ENCODE measurements at places on chromosomes 1 and 21.

GRCh38 chr1:16253332-16253922, 16.4 kb upstream of the CPLANE2 start:
- DNase-seq, result no peak

- DNase-seq, result no peak
Observed at GRCh38 chr1:162578936-162579335, 17.4 kb downstream of the UAP1 start.

- no peak for DNase-seq
Observed at GRCh38 chr1:48049823-48050535, 52.8 kb upstream of the TRABD2B start.

GRCh38 chr1:213742992-213743391, 244.8 kb upstream of the PROX1 start:
- DNase-seq, result no peak

DNA sequence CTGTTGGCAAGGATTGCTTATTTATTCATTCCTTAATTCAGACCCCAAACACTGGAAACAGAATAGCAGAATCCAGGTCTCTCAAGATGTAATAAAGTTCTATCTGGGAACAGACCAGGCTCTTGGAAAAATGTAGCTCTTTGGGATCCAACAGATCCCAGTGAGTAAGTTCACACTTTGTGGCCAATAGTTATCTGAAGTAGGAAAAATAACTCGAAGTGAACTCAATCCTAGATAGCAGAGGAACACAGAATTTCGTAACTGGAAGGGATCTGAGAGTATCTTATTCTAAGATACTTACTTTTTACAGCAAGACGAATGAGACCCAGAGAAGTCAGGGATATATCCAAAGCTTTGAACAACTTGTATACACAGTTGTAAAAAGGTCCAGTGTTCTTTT, 150.7 kb upstream of the CD34 start:
- no peak for DNase-seq

- no peak for DNase-seq
Observed at GRCh38 chr1:174966008-174966572, 33.7 kb upstream of the CACYBP start.

DNA sequence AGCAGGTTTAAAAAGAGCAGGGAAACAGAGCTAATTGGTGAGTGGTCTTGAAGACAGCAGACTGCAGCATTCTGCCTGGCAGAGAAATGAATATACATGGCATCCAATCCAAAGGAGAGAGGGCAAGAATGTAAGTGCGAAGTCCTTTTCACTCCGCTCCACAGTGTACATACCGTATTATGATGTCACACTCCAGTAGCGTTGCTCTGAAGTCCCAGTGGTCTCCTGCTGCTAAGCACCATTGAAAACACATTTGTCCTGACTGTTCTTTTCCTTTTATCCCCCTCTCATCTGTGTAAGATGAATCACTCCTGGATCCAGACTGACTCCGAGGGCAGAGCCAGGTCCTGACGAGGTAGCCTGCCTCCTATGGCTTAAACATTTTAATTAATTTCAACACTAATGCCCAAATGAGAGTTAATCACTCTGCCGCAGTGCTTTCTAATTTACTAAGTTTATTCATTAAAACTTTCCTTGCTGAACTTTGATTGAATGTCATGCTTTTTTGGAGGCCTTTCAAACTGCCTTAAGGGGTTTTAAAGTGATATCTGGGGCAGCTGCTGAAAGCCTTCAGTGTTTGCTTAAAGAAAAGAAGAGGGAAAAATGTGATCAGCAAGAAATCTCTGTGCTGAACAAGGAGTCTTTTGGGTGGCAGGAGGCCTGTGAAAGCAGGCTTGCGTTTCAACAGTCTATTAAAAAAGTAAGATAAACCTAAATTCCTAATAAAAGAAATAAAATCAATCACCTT, 227.2 kb downstream of the ATG4C start:
- DNase-seq, result no peak

- DNase-seq, result no peak
Observed at GRCh38 chr1:197399755-197400521, 131.9 kb downstream of the CRB1 start.

- no peak for DNase-seq
Observed at GRCh38 chr1:16076865-16077238, 3.4 kb upstream of the FAM131C start.

- DNase-seq, result no peak
Observed at GRCh38 chr1:168875831-168876230, 146.8 kb upstream of the DPT start.

- DNase-seq, result no peak
Observed at GRCh38 chr1:168097921-168098528, 38.7 kb downstream of the GPR161 start.

DNA sequence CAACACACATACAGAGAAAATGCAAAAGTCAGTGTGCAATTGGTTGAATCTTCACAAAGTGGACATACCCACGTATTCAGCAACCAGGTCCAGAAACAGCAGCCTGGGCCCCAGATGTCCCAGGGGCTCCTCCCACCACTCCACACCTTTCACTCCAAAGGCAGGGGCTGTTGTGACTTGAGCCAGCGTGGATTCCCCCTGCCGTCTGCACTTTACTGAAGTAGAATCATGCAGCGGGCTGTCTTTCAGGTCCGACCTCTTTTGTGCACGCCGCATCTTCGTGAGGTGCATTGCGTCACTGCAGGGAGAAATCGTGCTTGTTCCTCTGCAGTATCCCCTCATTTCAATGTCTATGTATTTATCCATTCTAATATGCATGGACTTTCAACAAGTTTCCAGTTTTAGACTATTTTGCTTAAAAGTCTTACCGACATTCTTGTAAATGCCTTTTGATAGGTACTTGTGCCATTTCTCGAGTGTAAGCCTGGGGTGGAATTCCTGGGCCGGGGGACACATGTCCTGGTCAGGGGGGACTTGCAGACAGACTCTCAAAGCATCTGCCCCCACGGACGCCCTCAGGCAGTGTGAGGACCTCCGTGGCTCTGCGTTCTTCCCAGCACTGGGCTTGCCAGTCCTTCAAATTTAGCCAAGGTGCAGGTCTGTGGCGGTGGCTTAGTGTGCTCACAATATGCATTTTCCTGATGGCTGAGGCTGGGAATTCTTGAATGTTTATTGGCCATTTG, 29.3 kb upstream of the ACTRT2 start:
- no peak for DNase-seq

DNA sequence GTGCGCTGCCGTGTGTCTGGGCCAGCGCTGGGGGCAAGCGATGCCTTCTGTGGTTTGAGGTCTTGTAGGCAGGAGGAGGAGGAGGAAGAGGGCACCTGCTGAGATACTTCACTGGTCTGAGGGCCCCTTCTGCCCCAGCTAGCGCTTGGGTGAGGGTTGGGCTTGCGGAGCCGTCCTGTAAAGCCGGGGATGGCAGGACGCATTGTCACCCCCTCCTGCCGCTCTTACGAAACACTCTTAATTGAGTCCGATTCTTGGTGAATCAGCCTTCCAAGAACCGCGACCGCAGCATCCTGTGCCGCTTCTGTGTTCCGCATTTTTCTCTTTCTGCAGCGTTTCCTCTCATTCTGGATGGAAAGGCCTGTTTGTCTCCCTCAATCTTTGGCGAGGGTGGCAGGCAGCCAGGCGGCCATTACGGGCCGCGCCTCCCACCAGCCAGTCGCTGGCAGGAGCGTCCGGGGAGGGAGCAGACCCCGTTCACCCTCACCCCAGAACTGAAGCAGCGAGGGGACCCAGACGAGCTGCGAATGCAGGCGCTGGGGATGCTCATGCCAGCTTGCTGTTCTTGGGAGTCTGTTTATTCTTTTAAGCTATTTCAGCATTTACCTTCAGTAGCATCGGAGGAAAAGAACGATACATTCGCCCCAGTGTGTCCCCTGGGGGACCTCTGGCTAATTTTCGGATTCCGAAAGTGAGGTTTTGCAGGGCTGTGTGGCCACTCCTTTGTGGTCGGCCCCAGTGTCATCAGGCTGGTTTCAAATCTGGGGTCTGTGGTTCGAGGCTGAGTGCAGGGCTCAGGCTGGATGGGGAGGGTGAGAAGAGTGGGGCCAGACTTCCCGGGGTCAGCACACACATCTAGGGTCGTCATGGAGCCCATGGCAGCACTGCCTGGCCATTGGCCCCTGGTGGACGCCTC, 62.7 kb downstream of the SKI start:
- DNase-seq, result no peak

GRCh38 chr1:89943846-89944781, 50.8 kb upstream of the ZNF326 start:
- DNase-seq, result no peak

DNA sequence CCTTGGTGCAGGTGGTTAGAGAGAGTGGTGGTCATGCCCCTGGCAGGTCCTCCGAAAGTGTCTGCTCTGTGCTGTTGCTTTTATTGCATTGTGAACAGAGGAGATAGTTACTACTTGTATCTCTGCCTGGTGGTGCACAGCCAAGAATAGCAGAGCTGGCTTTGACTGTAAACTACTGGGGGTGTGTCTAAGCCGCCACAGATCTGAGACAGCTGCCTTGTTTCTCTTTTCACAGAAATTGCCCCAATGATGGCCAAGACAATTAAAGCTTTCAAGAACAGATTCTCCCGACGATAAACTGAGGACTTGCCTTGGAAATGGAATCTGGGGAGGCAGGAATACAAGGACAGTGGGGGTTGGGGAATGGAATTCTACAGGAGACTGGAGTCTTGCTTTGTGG, 16.0 kb downstream of the ELOA start:
- no peak for DNase-seq

- DNase-seq, result no peak
Observed at GRCh38 chr21:17607684-17608083, 5.0 kb downstream of the BTG3 start.

DNA sequence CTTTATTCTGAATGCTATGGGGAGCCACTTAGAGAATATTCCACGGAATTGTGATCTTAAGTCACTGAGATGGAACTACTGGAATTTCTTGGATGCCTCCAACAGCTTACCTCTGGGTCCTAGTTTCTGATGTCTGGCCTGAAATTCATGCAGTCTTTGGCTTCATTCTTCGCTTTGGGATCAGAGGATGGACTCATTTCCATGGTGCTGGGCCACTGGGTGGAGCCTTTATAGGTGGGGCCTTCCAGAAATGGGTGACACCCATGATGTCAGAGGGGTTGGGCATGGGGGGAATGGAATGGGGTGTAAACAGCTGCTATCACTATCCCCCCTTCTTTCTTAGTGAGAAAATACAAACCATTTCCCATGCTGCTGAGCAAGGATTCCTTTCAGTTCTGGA, 73.7 kb upstream of the FGGY start:
- no peak for DNase-seq

DNA sequence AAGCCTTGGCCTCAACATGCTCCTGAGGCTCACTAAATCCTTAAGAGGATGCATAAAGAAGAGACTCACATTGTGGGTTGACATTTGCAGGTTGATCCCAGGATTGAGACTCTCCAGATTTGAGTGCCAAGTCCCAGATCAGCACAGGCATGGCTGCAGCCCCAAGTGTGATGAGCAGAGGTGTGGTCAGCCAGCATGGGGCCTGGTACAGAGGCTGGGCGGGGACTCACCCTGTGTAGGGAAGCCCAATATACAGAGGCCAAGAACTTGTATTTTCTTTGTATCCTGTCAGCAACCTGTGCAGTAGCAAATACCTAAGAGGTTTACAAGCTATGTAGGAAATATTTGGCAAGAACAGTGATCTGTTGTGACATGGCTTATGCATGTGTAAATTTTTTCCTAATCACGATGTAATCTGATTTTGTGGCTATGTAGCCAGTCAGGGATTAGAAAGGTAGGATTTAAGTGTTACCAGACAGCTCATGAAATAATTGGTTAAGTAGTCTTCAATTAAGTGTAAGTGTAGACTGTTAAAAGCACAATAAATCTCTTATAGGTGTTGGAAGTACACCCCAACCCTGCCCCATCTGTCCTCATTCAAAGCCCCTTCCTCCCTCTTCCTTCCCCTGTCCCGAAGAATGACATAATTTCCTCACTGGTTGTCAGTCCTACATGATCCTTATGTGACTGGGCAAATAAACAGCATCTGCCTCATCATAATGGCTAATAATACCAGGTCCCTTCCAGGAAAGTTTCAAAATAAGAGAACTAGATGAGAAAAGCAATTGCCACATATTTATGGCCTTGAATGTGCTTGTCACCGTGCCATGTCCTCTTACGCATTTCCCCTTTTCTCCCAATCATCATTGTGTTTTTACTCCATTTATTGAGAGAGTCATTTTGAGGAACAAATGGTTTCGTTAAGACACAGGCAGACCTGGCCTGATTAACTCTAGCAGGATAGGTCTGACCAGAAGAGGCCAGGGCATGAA, 120.9 kb downstream of the HLX start:
- DNase-seq, result no peak

DNA sequence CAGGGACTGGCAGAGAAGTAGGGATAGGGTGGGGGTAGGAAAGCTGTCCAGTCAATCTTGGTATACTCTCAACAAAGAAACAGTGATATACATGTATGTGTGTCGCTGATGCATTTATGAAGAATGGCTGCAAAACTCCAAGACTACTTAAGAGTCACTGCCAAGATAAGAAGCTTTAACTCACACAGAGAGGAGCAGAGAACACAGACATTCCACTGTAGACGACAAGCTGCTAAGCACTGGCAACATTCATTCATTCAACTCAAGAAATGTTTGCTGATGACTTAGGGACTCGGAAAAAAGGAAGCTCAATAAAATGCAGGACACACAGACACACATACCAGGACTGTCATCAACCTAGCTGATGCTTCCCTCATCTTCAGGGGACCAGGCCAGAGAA, 5.5 kb downstream of the CTNNBIP1 start:
- DNase-seq, result no peak
